ENCODE measurements at places on chromosomes 3 and 15.
A peak's percentile ranks its signal among the peaks of the same experiment; 100 is the strongest.

DNA sequence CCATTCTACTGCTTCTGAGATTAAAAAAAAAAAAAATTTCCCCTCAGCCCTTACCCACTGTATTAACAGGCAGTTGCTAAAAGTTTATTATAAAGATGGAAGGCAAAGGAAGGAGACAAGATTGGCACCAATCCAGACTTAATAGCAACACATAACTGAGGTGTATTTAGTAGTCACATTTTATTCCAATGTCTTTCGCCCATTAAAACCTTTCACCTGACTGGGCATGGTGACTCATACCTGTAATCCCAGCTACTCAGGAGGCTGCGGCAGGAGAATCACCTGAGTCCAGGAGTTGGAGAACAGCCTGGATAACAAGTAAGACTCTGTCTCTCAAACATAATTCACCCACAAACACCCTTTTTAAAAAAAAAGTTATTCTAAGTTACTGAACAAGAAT lies 4.4 kb downstream of the ACAP2 start:
- no peak for DNase-seq

GRCh38 chr3:139480585-139480984 lies 4.3 kb upstream of the RBP2 start:
- peak; percentile 30 for DNase-seq

GRCh38 chr3:36677331-36678007 lies 86.9 kb downstream of the DCLK3 start:
- DNase-seq = no peak

GRCh38 chr3:187049462-187050101 lies 89.7 kb downstream of the RPL39L start:
- DNase-seq = no peak

DNA sequence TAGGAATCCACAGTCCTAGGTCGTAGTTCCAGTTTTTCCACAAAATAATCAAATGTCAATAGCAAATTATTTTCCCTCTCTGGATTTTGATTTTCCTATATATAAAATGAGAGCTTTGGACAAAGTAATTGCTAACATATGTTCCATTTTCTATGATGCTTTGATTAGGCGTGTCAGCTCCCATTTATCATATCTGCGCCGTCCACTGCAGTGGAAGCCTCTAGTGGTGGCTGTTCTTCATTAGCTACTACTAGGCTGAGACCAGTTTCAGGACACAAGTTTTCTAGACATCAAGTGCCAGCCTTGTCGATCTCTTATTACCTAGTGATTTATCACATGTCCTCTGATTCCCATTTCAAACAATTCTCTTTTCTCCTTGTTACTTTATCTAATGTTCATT lies 271.5 kb downstream of the TUSC7 start:
- no peak for DNase-seq

GRCh38 chr15:59406446-59406845 lies 31.5 kb upstream of the FAM81A start:
- no peak for DNase-seq

GRCh38 chr15:77122576-77122975 lies 51.7 kb upstream of the TSPAN3 start:
- DNase-seq = no peak

GRCh38 chr3:40313975-40314860 lies 4.7 kb downstream of the EIF1B start:
- no peak for DNase-seq

DNA sequence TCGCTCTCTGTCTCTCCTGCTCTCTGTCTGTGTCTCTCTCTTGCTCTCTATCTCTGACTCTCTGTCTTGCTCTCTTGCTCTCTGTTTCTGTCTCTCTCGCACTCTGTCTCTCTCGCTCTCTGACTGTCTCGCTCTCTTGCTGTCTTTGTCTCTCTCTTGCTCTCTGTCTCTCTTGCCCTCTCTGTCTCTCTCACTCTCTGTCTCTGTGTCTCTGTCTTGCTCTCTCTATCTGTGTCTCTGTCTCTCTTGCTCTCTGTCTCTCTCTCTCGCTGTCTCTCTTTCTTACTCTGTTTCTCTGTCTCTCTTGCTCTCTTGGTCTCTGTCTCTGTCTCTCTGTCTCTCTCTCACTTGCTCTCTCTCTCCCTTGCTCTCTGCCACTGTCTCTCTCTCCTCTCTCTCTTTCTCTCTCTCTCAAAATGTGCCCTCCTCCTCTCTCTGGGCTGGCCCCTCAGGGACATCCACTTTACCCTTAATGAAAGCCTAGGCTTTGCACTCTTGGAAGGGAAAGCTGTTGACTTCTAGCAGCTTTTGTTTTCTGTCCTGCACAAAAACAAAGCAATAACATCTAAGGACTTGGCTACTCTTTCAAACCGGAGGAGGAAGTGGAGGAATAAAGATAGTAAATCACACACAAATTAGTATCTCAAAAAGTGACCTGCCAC lies 73.9 kb upstream of the NR2E3 start:
- no peak for DNase-seq

- DNase-seq = no peak
Observed at GRCh38 chr3:39533226-39533625, 65.7 kb downstream of the MOBP start.

- no peak for DNase-seq
Observed at GRCh38 chr3:193771653-193772421, 178.8 kb downstream of the OPA1 start.

DNA sequence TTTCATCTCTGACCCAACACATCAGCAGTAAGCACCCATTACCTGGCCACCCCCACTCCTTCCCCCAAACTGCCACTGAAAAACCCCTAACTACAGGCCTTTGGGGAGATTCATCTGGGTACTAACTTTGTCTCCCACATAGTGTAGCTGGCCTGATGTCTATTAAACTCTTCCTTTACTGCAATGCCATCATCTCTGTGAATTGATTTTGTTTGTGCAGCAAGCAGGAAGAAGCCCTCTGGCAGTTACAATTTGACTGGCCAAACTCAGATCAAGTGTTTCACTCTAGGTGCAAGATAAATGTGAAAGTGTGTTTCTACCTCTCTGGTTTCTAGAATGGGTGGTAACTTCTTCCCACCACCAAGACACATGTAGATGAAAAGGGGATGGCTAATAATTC lies 26.7 kb upstream of the OR5K4 start:
- no peak for DNase-seq

- DNase-seq = no peak
Observed at GRCh38 chr3:109803274-109803673, 465.9 kb upstream of the DPPA4 start.

GRCh38 chr3:31252216-31253185 lies 280.2 kb upstream of the STT3B start:
- no peak for DNase-seq

DNA sequence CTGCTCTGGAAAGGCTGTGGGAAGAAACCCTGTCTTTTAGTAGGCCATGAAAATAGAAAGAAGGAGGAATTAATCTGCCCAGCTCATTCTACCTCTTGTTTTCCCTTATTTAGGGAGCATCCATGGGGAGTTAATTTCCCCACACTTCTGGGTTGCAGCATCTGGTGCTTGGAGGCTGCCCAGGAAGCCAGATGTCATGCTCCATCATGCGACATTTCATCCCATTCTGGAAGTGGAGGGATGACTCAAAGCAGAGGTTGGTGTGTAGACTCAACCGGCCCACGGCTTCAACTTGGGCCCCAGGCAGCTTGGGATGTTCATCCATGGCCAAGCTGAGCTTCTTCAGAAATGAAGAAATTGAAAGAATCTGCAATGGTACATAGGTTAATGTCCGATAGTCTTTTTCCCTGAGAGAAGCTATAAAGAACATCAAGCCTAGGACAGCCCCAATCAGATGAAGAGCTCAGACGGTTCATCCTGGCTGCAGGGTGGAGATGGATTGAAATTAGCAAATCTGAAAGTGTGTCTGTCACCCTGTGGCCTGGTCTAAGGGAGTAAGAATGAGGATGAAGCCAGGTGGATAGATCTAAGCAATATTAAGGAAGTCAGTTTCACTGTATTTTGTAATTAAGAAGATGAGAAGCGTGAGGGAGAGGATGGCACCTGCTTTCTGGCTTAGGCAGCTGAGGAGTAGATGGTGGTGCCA lies 24.5 kb upstream of the PROK2 start:
- DNase-seq = no peak

DNA sequence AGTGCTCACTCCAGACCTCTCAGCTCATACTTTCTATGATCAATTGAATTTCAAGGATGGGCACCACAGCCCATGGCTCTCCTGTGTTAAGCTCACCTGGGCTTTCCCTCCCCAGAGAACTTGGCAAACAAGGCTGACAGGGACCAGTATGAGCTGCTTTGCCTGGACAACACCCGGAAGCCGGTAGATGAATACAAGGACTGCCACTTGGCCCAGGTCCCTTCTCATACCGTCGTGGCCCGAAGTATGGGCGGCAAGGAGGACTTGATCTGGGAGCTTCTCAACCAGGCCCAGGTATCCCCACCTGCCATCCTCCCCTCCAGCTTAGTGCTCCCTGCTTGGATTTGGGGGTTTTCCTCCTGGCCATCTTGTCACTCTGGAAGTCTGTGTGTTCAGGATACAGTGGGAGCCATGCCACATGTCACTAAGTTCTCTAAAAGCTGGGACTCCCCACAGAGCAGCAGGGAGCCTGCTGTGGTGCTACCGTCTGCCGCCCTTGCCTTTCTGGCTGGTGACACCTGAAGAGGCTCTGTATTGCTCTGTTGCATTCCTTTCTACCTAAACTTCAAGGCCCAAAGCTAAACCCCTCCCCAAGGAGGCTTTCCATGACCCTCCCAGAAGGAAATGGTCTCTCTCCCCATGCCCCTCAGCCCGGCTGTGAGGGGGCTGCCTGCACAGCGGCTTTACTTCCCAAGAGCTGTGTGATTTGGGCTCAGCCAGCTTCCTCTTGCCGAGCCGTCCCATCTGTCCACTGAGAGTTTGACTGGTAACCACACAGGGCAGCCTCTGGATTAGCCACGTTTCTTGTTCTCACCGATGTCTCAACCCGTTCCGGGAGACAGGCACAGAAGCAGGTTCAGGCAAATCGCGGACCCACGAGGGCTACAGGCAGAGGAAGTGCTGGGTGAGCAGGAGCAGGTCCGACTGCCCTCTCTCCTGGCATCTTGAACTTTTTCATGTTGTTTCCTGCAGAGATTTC lies 10.8 kb downstream of the TF start:
- DNase-seq = no peak

GRCh38 chr3:16026753-16027152 lies 147.7 kb upstream of the GALNT15 start:
- no peak for DNase-seq

DNA sequence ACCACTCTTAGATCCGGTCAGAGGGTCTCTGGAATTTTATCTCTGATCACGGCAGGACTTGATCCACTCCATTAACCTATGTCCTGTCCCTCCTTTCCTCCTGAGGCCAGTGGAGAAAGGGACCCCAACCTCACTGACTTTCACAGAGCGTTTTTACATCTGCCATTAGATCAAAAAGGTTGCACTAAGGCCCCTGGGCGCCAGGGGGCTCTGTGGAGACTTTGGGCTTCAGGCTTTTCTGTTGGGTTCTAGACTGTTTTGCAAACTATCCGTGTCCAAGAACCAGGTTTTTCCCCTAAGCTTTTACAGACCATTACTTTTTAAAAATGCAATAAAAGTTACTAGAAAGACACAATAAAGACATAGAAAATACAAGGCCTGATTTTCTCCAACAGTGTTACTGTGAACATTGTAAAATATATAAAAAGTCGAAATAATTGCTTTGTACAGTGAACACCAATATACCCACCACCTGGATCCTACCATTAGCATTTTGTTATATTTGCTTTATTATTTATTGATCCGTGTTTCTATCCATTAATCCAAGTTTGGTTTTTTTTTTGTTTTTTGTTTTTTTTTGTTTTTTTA lies 159.7 kb downstream of the POLR2M start:
- peak; percentile 82 for DNase-seq

DNA sequence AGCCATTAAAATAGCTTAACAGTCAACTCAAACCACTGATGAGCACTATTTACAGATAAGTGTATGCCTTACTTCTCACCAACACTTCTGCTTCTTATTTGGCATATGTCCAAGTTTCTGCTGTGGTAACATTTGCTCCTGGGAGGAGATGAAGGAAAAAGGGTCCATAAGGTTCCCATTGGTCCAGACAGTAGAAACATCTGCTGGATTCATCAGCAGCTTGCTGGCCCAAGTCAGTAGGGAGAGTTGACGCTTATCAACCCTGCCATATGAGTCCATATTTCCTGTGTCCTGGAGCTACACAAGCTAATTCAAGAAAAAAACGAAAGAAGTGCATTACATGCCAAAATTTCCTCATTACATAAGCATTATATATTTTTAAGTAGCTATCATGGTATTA lies 824.5 kb downstream of the CADM2 start:
- no peak for DNase-seq

DNA sequence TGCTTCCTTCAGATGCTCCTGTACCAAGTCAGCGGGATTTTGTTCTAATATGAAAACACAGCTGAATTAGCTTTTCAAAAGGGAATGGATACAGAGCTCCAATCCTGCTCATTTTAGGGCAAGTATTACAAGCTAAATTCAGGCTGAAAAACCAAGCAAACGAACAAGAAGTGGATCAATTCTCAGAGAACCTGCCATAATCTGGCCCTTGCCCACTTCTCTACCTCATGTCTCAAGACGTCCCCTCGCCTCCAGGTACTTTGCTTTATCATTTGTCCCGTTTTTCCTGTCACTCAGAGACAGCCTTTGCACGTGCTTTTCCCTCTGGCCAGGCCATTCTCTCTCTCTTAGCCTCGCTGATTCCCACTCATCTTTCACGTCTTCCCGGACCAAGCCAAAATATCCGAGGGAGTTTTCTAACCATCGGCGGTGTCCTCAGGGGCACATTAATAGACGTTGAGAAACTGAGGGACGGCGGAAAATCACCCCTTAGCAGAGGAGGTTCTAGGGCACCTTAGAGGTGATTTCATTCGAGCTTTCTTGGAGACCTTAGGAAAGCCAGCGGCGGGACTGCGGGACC lies 654 bp downstream of the SUSD5 start:
- DNase-seq = no peak

- no peak for DNase-seq
Observed at GRCh38 chr3:73072634-73073033, 11.2 kb downstream of the EBLN2 start.

DNA sequence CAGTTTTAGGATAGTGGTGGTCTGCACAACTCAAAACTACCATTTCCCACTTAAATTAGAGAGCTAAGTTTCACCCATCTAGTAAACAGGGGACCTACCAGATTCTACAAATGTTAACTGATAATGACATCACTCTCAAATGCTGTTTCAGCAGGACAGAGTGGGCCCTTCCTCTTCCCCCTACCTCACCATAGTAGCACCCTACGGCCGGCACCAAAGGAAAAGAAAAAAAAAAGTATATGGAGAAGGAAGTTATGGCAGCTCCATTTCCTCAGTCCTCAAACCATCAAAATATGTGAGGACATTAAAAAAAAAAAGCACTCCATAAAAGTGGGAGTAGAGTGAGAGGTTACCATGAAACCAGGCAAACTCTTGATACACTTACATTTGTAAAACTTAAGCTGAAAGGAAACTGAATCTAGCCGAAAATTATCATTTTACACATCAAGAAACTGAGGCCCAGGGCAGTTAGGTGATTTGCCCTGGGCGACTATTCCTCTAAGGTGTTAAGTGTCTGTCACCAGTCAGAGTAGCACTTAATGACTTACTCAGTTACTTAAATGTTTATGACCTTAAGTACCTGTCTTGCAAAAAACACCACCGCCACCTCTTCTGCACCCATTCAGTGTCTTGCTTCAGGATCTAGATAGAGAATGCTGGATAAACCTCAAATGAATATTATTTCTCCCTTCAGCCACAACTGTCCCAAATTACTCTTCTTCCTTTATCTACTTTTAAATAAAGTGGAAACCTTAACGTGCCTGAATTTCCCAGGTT lies 2.7 kb downstream of the MSL2 start:
- no peak for DNase-seq

GRCh38 chr3:12782172-12782815 lies 14.2 kb upstream of the CAND2 start:
- DNase-seq = peak; percentile 61

GRCh38 chr3:25749031-25749581 lies 34.1 kb downstream of the NGLY1 start:
- DNase-seq = no peak

All from WTC11 (cell line).